SJSA1 (cell line): ENCODE measurements at places on chromosomes 2 and 18.
A peak's percentile ranks its signal among the peaks of the same experiment; 100 is the strongest.

DNA sequence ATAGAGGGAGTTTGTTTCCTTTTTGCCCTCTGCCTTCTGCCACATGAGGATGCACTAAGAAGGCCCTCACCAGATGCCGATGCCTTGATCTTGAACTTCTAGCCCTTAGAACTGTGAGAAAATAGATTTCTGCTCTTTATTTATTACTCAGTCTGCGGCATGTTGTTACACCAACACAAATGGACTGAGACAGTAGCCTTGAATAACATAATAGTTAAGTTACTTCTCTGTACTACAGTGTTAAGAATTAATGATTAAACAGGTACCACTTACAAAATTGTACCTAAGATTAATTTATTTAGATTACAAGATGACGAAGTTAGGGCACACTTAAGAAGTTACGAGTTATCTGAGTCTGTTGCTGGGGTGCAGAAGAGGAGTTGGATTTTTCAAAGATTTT, 42.4 kb downstream of the EHBP1 start:
- DNase-seq, result no peak

DNA sequence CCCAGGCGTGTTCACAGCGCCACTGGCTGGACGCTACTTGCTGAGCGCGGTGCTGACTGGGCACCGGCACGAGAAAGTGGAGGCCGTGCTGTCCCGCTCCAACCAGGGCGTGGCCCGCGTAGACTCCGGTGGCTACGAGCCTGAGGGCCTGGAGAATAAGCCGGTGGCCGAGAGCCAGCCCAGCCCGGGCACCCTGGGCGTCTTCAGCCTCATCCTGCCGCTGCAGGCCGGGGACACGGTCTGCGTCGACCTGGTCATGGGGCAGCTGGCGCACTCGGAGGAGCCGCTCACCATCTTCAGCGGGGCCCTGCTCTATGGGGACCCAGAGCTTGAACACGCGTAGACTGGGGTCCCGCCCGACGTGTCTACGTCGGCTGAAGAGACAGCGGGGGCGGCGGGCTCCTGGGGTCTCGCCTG, 891 bp upstream of the KHK start:
- DNase-seq, result peak; percentile 66

DNA sequence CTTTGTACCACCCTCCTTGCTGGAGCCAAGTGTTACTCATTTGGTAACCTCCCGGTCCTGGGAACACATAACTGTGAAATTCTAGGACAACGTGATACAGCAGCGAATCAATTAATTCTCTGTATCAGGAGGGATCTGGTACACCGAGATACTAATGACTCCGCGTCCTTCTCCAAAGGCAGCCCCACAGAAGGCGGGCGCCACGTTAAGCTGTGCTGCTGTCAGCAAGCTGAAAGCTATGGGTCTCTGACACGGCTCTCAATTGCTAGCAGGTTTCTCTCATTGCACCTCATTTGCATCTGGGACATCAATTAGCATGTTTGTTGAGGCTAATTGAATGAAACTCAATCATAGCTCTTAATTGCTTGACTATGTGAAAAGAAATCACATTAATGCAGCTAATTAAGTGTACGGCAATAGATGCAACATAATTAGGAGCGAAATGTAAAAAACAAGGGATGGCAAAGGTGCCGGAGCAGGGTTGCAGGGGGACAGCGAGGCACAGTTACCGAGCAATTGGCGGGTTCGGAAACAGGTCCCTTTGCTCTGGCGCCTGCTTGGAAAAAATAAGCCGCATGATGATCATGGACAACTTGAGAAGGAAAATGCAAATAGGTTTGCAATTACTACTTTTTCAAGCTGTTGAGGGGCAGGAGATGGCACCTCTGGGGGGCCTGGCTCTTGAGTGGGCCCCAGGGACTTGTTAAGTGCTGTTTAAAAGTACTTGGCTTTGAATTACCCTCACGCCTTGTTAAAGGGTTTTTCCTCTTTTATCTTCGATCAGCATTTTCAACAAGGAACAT, 264.2 kb downstream of the GBX2 start:
- no peak for DNase-seq

DNA sequence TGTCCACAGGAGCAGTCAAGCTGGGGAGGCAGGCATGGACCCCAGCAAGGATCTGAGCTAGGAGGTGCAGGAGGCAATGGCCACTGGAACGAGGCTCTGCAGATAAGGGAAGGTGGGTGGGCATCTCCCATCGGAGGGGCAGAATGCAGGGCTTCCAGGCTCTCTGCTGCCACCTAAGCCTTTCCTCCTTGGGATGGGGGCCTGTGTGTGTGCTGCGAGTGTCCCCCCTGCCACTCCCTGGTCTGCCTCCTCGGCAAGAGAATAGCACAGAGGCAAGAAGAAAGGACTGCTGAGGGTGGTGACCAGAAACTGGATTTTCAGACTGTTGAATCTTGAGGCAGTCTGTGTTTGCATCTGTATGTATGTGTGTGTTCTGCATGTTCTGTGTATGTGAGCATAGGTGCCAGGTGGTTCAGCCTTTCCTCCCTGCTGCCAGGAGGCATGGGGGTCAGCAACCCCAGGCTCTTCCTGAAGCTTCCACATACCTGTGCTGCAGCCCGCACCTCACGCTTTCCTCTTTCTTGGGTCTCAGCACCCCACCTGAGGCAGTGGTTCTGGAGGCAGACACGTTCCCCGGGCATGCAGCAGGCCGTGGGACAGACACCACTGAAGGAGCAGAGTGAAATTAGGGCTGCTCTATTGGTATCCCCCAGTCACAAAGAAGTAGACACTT, 86.7 kb downstream of the EPAS1 start:
- DNase-seq, result no peak

DNA sequence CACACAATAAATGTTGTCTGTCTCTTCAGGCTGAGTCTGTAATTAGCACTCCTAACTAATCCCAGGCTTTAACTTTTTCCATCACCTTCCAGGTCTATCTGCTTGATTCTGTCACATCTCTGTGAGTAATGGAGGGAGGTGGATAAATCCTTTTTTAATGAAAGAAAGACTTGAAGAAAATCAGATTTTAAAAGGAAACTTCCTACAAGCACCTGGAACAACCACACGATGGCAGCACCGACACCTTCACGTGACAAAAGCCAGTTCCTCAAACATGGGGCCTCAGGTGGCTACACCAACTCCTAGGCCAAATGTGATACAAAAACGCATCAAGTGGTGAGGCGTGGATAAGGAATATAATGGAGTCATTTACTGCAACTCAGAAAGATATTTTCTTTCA, 41.8 kb downstream of the TGFBRAP1 start:
- DNase-seq, result peak; percentile 33

DNA sequence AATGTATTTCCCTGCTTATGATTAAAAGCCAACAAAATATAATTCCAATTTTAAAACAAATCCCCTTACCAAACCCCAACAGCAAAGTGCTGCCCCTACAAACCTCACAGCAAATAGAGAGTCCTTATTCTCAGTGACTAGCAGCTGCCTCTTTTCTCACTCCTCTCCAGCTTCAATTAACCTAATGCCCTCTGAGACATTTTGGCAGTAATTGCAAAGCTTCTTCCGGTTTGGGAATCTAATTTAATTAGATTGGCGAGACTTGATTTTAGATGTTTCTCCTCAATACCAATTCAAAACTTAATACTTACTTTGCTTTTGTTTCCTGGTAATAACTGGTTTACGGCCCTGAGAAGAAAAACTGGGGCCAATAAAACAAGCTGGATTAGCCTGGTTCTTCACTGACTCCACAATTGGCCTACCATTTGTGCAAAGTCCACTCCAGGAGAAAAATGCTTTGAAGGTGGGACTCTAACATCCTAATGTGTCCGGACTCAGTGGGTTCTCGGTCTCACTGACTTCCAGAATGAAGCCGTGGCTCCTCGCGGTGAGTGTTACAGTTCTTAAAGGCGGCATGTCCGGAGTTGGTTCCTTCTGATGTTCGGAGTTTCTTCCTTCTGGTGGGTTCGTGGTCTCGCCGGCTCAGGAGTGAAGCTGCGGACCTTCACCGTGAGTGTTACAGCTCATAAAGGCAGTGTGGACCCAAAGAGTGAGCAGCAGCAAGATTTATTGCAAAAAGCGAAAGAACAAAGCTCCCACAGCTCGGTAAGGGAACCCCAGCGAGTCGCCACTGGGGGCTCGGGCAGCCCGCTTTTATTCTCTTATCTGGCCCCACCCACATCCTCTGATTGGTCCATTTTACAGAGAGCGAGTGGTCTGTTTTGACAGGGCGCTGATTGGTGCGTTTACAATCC, 52.8 kb downstream of the SLC35F5 start:
- no peak for DNase-seq

DNA sequence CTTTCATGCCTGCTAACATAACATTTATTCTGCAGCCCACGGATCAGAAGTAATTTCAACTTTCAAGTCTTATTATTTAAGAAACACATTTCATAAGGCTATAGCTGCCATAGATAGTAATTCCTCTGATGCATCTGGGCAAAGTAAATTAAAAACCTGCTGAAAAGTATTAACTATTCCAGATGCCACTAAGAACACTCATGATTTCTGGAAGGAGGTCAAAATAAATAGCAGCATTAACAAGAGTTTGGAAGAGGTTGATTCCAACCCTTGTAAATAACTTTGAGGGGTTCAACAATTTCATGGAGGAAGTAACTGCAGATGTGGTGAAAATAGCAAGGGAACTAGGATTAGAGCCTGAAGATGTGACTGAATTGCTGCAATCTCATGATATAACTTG, 77.6 kb downstream of the CCDC148 start:
- DNase-seq, result no peak

DNA sequence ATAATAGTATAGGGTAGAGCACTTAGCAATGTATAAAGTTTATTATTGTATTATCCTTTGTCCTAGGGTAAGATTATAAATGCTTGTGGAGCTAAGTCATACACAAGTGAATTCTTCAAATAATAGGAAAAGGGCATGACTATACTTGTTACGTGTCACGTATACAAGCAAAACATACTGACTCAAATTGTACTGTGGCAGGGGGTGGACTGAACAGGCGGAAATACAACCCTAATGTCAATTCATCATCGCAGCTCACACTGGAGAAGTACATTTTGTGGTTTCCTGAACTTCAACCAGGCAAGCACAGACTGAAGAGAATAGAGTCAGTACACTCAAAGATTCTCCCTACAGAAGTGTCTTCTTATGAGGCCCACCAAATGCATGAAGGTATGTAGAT, 201.0 kb downstream of the MBD2 start:
- peak; percentile 70 for DNase-seq

DNA sequence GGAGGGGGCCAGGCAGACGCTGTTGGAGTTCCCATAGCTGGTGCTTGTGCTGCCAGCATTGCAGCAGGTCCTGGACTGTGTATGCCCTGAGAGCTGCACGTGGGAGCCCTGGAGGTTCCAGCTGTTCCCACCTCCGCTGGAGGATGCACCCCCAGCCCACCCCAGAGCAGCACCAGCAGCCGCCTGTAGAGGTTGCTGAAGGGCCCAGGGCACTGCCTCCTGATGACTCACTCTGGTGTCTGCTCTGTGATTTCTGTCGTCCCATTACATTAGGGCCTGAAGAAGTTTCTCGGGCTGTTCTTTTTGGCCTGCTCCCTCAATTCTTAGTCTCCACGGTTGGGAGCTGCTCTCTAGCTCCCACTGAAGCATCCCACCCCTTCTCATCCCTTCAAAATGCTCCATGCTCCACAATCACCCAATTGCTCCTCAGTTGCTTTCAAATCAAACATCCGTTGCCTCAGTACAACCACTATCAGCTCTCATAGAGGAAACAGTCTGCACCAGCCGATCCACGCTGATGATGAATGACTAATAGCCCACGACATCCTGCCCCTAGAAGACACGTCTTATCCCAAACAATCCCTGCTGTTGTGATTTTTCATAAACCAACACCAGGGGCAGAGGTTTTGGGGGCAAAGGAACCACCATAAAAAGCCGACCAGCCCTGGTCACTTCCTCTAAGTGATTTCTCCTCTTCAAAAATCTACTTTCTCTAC, 65.2 kb upstream of the RNF152 start:
- DNase-seq, result no peak
